ENCODE measurements at places on chromosomes 1 and 21.

- DNase-seq: no peak
Measured at GRCh38 chr1:67618285-67619018, 66.5 kb upstream of the GADD45A start.

DNA sequence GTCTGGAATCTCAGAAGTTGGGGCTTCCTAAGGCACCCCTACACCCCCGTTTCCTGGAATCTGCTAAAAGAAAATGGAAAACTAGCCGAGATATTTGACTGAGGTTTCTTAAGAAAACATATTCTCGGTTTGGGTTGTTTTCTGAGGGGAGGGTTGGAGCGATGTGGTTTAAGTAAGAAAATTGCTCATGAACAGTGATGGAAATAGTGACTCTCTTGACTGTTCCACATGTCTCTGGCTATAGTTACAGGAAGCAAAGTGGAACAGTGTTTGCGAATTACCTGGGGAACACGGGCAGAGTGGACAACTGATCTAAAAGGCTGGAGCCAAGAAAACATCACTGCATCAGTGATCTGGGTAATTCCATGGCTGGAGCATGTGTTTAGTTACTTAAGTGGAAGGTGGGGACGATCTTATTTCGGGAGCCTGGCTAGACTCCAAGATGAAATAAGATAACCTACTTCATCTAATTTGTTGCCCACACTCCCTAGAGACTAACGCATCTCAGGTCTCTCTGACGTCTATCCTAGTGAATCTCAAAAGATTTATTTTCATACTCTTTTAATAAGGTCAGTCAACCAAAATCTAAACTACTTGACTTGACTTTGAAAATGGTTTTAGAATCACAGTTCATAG lies 92.4 kb downstream of the KCNJ15 start:
- DNase-seq: no peak

DNA sequence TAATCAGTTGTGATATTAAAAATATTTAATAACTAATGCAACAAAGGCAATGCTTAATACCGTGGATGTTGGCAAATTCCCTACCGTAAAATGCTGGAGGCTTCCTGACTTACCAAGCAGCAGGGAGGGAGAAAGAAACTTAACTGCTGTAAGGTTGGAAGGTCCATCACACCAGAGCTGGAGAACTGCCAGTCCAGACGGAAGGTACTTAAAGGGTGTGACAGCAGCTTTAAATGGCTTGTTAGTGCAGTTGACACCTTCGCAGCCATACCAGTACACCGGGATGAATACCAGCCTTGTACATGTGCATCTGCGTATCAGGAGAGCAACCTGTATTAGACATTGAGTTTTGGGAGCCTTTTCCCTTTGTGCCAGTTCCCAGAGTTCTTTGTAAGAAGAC lies 269.5 kb upstream of the NCAM2 start:
- no peak for DNase-seq

GRCh38 chr1:1862905-1863547 lies 27.9 kb downstream of the GNB1 start:
- no peak for DNase-seq

GRCh38 chr1:154176337-154176736 lies 15.6 kb downstream of the TPM3 start:
- DNase-seq: no peak

GRCh38 chr1:9341301-9341845 lies 48.7 kb downstream of the SPSB1 start:
- no peak for DNase-seq

DNA sequence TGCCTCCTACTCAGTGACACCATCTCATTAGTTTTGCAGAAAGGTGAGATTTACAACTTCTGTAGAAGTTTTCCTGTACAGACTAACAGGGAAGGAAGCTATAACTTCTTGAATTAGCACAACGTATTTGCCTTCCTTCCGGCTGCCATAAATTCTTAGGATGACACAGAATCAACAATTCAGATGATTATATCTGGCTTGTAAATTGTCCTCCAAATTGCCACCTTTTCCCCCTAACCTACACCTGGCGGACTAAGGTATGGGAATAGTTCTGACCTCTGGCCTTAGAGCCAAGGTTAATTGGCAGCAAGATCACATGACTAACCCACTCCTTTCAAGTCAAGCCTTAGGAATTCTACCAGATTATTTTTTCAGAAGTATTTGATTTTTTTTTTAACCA lies 284.3 kb downstream of the LMO4 start:
- no peak for DNase-seq

- DNase-seq: no peak
Measured at GRCh38 chr1:230120921-230121381, 53.9 kb downstream of the GALNT2 start.

DNA sequence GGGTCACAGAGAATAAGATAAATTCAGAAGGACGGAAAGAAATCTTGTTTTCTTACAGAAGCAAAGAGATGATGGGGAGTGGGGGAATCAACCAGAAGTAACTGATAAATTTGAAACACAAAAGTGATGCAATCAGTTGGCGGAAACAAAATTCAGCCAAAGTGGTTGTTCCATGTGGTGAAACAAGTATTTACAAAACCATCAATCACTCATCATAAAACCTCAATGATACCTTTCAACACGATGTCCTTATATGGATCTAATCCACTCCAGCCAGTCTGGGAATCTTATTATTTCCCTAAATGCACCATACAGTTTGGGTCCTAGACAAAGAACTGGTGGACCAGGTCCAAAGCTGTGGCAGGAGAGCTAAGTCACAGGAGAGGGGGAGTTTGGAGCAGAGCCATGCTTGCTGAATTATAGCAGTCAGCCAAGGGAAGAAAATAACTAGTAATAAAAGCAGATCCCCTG lies 303.8 kb upstream of the LRRC7 start:
- no peak for DNase-seq

DNA sequence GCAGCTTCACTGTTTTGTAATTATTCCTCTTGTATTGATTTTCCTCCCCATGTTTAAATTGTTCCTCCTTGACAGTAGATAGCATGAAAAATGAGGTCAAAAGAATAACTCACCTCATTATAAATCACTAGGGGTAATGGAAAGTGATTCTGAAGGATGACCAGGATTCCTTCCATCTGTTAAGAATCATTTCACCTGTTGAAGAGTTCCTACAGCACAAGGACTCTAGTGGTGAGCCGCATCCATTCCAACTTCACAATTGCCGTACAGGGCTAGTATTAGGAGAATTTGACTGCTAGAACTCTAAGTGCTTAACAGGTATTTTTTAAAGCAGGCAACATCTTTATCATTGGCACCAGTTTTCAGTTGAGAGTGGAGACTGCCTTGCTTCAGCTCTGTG lies 13.7 kb downstream of the PPP1R12B start:
- no peak for DNase-seq

All from cerebellar nuclear complex (tissue), 1 donor.